ENCODE measurements at places on chromosomes 7 and 10.

DNA sequence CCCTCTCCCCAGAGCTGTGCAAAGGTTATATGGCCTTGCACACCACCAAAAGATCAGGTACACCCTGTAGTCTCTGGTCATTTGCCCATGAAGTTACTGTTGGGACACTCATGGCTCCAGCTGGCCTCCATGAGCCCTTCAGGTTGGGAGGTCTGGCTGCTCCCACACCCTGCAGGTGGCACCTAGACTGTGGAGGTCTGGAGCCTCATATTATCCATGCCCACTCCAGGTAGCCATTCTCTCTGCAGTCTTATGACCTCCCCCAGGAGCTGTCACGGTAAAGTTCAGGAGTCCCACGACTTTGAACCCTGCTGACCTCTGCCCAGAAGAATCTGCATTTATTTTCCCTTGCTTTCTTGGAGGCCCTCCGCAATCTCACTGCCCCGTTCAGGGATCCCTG lies 39.2 kb upstream of the GAD2 start:
- no peak for DNase-seq

DNA sequence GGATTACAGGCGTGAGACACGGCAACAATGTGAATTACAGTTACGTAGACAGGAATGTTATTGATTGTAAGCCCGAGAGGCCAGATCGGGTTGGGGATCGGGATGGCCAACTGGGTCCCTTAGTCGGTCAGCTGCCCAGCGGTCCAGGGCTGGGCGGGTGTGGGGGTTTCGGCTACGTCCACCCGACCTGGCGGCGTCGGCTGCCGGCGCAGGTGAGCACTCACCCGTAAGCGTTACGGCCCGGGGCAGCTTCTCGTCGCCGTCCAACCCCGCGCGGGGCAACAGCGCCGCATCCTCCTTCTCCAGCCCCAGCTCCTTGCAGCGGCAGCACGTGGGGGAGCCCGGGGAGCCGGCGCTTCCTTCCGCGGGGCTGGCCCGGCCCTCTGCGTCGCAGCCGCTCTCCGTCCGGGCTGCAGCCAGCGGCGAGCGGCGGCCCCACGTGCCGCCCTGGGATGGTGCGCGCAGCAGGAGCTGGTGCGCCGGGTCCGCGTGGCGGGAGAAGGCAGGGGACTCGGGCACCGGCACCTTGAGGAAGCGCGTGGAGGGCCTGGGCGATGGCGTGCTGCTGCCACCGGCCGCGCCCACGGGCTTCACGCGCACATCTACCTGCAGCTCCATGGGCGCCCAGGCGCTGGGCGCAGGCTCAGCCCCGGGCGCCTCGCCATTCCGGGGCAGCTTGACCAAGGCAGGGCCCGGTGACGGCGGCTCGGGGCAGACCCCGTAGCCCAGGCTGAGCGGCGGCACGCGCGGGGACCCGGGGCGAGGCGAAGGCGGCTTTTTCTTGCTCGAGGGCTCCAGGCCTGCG lies 609 bp downstream of the KLRG2 start:
- DNase-seq, result no peak

DNA sequence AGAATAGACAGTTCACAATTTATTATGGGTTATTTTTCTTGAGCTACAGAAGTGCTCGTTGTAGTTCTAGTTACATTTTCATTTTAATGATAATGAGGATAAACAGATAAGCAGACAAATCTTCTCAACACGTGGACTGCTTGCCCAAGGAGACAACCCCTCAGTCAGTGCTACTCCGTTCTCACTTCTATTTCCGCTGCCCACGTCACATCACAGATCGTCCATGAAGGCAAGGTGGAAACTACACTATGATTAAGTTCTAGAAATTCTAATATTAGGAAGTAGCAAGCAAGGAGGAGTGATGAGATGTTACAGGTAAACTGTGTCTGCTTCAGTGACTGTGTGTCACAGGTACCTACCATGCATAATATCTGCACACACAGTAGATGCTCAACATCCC lies 210.5 kb downstream of the CHCHD3 start:
- DNase-seq, result no peak

DNA sequence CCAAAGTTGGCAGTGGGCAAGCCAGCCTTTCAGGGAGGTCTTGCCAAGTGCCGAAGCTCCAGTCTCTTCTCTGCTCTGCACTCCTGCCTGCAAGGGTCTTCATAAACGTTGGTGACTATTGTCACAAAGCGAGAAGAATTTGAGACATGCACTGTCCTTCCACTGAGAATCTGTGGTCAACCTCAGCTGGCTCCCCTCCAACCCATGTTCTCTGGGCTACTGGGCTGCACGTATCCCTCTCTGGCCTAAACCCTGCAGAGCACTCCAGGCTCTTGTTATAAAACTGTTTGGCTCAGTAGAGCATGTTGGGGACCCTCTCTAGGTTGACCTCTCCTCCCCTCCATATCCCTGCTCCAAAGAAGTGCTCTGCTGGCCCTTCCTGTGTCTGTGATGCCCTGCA lies 260.4 kb upstream of the NFE2L3 start:
- no peak for DNase-seq

DNA sequence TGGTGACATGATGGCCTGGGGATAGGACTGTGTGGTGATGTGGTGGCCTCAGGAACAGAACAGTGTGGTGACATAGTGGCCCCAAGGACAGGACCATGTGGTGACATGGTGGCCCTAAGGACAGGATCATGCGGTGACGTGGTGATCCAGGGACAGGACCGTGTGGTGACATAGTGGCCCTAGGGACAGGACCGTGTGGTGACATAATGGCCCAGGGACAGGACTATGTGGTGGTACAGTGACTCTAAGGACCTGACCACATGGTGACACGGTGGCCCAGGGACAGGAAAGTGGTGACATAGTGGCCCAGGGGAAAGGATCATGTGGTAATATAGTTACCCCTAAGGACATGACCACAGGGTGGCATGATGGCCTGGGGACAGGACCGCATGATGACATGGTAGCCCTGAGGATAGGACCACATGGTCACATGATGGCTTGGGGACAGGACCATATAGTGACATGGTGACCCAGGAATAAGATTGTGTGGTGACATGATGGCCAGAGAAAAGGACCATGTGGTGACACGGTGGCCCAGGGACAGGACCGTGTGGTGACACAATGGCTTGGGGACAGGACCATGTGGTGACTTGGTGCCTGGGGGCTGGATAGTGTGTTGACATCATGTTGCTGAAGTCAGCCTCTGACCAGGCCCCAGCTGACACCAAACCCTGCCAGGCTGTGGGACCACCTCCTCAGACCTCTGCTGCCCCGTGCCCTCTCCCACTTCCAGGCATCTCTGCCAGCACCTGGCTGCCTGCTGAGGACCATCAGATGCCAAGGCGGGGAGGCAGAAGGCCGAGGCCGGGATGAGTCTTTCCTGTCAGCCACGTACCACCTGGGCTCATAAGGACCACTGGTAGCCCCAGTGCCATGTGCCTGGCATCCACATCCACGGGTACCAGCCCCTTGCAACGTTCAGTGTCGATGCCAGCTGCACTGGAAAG lies 99.5 kb downstream of the ADAM12 start:
- no peak for DNase-seq

- no peak for DNase-seq
Measured at GRCh38 chr7:131921016-131921415, 364.6 kb upstream of the PODXL start.

DNA sequence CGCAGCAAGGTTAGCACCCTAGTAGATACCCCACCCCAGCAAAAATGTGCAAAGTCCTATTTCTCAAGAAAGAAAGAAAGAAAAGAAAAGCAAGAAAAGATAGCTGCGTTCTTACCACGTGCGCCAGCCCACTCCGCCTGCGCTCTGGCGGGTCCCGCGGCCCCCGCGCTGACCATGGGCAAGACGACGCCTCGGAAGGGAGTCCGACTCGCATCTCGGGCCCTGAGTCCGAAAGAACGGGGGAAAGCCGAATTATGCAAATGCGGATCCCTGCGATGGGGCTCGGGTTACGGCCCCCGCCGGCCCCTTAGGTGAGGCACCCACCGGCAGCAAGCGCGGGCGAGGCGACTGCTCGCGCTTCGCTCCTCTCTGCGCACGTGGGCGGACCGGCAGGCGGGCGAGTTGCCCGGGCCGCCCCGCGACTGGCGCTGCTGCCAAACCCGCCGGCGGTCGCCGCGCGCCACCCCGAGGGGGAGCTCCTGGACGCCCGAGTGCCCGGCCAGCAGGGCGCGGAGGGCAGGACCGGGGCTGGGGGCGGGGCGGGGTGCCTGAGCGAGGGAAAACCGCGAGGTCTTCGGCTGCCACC lies 2.4 kb upstream of the EGR2 start:
- DNase-seq, result peak; percentile 66

DNA sequence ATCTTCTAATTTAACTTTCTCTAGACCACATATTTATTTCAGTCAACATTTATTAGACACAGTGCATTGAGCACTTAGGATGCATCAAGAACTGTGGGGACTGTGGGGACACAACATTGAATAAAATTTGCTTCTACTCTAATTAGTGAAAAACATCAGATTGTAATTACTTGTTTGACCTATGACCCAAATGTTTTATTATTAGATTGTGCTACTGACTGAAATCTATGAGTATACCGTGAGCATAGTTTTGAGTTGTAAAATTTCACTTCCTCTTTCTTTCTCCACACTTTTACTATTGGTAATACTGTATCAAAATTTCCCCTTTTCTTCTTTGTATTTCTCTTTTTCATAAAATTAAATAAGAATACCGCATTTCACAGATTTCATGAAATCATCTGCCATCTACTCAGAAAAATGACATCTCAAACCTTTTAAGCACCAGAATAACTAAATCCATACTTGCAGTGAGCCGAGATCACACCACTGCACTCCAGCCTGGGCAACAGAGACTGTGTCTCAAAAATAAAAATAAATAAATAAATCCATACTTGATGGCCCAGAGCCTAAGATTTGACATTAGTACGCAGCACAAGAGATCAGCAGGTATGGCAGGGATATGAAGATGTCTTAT lies 25.4 kb upstream of the INPP5F start:
- no peak for DNase-seq

- no peak for DNase-seq
Measured at GRCh38 chr7:108723381-108723814, 153.7 kb downstream of the DNAJB9 start.

GRCh38 chr7:137772316-137772715 lies 74.5 kb downstream of the DGKI start:
- DNase-seq, result no peak

GRCh38 chr10:122282909-122283308 lies 11.8 kb downstream of the BTBD16 start:
- DNase-seq, result no peak

- no peak for DNase-seq
Measured at GRCh38 chr10:70568113-70568512, 34.4 kb downstream of the PRF1 start.

DNA sequence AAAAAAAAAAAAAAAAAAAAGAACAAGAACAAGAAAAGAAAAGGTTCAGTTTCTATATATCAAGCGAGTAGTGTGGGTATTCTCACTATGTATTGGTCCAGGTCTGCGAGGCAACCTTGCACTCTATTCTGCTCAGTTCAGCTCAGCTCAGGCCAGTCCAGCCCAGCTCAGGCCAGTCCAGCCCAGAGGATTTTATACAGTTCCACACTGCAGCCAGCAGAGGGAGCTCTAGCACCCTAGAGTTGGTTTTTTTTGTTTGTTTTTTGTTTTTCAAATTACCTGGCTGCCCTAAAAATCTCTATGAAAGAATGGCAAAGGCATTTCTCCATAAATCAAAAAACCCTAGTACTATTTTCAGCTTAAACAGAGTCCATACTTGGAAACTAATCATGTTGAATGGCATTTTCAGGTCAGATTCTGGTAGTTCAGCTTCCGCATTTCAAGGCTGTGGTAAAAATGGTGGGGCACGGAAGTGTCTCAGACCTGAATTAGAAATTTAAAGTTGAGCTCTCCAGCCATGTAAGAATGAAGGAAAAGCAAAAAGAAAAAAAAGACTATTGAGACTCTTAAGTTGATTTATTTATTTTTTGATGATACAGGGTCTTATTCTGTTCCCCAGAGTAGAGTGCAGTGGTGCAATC lies 55.2 kb upstream of the GSDME start:
- peak; percentile 43 for DNase-seq

Measured in stimulated activated CD4-positive, alpha-beta T cell treated with anti-CD3 and anti-CD28 coated beads, Interleukin-4, amount 100 ng/mL, for 24 hours (primary cell).